ENCODE measurements at places on chromosomes 12 and 14.

DNA sequence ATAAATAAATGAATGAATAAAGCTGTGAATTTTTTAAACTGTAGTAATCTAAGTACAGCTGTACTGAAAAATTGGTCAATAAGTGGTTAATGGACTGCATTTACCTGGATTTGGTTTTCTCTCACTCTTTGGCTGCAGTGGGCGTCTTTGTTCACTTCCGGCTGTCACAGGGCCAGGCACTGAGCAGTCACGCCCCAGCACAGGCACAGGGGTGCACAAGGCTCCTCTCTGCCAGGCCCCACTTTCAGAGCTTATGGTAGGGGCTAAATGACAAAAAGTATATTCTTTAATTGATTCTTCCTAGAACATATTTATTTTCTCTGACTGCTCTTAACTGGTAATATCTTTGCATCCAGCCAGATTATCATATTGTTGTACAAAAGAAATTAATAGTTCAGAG lies 70.6 kb upstream of the DYNC1H1 start:
- DNase-seq, result no peak

DNA sequence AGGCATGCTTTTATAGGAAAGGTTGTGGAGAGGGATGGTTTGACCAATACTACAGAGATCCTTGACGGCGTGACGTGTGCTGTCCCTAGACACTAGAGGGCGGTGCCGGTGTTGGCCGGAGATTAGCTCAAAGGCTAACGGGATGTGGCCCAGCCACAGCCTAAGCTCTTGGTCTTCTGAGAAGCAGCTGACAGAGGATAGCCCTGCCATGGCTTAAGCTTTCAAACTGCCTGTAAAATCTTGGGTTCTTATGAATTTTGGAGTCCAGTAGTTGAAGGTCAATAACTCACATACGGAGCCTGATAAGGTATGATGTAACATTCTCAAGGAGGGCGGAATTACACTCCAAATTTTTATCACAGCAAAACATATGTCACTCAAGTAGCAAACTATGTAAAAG lies 515.7 kb upstream of the ATXN7L3B start:
- DNase-seq, result peak; percentile 32

DNA sequence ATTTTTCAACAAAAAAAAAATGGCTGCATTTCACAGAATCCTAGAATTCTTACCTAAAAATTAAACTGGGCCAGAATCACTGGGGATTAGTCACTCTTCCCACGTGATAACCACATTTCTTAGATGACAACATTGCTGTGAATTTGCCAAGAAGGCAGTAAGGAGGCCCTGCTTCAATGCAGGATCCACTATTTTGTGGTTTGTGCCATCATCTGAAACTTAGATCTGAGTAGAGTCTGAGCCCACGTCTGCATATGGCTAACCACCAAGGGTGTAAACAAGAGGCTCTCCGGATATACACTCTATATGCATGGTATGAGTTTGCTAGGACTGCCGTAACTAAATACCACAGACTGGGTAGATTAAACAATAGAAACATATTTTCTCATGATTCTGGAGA lies 24.4 kb upstream of the TBX5 start:
- no peak for DNase-seq

DNA sequence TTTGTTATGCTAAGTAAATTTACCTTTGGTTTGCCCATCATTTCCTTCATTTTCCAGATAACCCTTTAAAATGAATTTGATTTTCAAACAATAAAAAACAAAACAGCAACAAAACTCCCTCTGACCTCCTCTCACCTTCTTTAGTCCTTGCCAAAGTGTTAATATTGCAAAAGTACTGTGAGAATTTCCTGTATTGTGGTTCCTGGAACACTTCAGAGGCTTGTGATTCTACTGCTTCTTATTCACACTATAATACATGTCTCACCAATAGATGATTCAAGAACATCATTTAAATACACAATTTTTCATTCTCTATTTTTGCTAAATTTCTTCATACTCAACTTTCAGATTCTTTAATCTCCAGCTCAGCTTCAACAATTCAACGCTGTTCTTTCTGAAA lies at the start of gene KLRD1:
KLRD1 (plus strand) TSS at position 241 of the 400 bp plus-strand sequence. CDS start 208 bp downstream, outside the sequence.
- no peak for DNase-seq

DNA sequence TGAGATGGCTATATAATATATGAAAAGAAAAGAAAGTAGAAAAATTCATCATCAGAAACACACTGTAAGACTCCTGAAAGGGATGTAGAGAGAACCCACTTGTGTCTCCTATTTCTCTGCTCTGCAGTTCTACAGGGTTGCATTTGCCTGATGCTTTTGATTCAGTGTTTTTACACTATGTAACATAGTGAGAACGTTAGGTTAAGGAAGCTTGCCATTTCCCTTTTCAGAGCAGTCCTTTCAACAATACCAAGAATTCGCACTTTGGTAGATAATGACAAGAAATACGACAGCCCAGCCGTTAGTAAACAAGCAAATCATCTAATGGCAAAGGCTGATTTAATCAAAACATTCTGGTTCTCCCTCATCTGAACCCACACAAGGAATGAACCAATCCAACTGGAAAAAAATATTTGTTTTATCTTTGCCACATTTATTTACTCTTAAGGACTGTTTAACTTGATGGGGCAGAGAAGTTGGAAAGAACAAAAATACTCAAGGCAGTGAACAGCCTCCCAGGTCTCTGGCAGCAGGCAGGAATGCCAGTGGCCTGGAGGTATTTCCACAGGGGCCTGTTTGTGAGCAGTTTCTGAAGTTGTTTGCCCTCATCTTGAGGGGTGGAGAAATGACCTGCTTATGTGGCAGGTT lies 30.8 kb upstream of the SOCS2 start:
- no peak for DNase-seq

- peak; percentile 90 for DNase-seq
These were observed at the start of gene GPR68 for GRCh38 chr14:91244501-91244901. TSS of gene GPR68 (minus strand) at chr14:91244704. CDS start at chr14:91235050, 9,654 bp downstream.

GRCh38 chr12:19848421-19848820 lies 409.1 kb downstream of the AEBP2 start:
- no peak for DNase-seq

GRCh38 chr14:84688297-84689025 lies 841.5 kb upstream of the FLRT2 start:
- no peak for DNase-seq

GRCh38 chr14:59236195-59236594 lies 47.7 kb downstream of the DAAM1 start:
- DNase-seq, result no peak

DNA sequence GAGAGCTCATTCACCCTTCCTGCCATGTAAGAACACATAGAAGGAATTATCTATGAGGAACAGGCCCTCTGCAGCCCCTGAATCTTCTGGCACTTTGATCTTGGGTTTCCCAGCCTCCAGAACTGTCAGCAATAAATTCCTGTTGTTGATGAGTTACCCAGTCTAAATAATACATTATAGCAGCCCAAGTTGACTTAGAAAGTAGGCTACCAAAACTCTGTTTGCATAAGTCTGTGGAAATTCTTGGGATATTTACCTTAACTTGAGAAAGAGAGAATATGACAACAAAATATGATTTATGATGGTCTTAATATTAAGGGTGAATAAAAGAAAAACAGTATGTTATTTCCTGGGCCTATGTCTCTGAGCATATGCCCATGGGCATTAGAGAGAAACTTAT lies 433.0 kb upstream of the LMO3 start:
- DNase-seq, result no peak

- DNase-seq, result no peak
These were observed 155.4 kb downstream of the AACS start for GRCh38 chr12:125220404-125221273.

DNA sequence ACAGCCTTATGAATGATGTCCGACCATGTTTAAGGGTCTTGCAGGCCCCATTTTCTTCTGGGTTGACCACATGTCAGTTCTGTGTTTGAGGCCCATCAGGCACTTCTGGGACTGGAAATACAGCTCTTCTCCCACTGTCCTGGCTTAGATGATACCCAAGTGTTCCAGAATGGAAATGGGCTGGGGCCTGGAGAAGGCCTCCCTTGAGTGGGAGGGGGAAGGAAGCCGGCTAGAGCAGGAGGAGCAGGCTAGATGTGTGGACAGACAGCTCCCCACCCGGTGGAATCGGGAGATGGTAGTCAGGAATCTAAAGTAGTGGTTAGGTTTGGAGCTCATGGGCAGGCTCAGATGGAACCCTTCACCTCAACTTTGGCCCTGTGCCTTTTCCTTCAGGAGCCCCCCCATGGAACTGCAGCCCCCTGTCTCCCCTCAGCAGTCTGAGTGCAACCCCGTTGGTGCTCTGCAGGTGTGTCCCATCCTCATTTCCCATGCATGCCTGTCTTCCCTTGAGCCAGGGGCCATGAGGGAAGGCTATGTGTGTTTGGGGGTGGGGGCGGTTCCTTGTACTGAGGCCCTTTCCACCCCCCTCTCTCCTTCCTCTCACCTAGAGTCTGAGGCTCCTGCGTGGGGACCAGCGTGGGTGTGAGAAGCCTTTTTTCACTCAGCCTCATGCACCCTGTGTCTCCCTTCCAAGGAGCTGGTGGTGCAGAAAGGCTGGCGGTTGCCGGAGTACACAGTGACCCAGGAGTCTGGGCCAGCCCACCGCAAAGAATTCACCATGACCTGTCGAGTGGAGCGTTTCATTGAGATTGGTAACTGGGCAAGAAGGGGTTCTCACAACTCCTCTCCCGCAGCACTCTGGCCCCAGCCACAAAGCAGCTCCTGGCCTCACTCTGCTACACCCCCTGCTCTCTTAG lies 3.0 kb downstream of the NPFF start:
- peak; percentile 52 for DNase-seq

DNA sequence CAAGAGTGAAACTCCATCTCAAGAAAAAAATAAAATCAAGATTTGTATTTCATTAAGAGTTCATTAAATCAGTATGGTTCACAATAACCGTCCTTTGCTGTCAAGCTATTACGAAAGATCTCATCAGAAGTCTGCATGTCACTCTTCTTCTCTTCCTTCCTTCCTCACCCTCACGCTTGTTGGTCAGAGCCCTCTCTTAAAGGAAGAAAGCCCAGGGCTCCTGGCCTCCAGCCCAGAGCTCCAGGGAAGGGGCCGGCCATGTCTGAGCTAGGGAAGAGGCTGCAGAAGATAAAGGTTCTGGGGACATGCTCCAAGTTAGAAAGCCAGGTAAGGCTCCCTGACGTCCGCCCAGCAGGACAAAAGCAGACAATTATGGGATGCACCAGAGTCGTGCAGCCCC lies 43.1 kb upstream of the DLK1 start:
- DNase-seq, result peak; percentile 8

DNA sequence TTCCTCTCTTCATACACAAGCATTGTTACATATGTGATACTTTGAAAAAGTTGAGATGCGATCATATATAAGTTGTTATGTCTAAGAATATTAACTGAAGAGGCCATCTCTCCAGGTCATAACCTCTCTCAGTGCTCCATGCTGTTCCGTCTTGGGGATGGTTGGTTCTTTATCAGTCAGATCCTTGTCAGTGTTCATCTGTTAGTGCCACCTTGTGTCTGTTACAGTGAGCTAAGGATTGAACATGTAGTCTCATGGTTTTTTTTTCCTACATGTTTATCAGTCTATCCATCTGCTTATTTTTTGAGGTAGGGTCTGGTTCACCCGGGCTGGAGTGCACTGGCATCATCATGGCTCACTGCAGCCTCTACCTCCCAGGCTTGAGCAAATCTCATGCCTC lies 30.5 kb downstream of the EP400 start:
- no peak for DNase-seq

DNA sequence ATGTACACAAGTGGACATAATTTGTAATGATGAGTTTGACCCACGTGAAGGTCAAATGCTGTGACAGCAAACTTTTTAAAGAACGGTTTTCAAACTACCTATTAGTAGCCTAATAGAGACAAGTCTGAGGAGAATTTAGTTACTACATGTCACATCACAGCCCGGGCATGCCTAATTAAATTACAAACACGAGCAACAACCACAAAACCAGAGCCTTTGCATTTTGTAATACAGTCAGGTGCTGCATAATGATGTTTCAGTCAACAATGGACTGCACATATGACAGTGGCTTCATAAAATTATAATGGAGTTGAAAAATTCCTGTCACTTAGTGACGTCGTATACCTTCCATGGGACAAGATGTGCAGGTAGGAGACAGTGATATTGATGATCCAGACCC lies 274.5 kb downstream of the DACT1 start:
- no peak for DNase-seq

DNA sequence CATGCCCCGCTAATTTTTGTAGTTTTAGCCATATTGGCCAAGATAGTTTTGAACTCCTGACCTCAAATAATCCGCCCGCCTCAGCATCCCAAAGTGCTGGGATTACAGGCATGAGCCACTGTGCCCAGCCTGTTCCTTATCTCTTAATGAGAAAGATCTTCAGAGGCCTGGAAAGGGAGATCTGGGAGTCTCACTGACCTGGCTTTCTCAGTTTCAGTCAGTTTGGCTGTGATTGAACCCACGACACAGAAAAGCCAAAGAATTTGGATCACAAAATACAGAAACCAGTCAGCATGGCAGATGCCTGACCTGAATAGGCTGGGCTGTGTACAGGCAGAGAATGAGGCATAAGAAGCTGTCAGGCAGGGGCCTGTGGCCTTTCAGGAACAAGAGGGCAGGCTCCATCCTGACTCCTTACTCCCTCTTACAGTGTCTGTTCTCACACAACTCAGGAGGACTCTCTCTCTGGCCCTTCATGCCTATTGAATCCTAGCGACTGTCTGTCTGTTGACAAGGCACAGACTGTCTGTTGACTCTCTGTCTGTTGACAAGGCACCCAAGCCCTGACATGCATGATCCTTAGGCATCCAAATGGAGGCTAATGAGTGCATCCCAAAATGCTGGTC lies 366.5 kb upstream of the CCDC196 start:
- no peak for DNase-seq

DNA sequence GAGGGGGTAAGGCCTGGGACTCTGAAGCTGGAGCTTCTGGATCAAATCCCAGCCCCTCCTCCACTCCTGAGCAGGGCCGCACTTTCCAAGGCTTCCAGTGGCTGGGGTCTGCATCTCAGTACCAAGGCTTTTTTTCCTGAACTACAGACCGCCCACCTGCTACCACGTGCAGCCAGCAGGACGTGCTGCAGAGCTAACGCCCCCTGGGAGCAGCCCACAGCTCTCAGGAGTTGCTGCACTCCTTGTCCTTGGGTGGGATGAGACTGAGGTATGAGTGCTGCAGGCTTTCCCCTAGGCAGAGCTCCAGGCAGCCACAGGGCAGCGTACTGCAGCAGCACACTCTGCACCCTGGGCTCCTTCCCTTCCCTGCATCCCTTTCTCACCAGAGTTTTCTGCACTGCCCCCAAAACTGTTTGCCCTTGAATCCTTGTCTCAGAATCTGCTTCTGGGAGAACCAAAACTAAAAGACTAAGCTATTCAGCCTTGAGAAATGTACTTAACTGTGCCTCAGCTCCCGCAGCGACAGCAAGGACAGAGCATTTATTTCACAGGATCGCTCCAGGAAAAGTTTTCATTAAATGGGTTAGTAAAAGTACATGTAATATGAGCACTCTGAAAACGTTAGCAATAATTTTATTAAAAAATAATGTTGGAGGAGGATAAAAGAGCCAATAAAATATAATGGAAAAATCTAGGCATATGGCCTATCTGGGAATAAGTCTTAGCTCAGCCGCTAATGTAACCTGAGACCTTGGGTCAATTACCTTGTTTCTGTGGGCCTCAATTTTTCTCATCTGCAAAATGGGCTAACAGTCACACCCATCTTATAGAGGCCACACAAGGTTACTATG lies 25.5 kb downstream of the RBM19 start:
- DNase-seq, result no peak

- DNase-seq, result no peak
These were observed 118.3 kb downstream of the CCER1 start for GRCh38 chr12:90836689-90837088.
